Lung microvascular endothelial cell (primary cell): ENCODE measurements at places on chromosomes 3 and 15.

DNA sequence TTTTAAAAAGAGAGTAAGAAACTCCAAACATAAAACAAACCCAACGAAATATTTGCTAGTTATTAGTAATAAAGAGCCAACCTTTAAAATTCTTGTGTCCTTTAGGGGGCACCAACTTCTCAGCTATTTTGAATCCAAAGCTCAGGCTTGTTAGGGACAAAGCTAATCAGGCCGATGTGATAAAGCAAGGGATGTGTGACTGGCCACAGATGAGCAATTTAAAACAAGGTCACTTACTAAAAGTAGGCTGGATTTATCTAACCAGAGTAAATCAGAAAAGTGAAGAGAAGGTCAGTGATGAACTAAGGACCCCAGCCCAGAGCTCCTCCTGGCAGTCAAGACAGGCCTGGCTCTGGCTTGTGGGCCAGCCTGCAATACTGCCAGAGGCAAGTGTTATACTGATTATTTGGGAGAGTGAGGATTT, 108.5 kb downstream of the CYP19A1 start:
- peak; percentile 54 for DNase-seq

DNA sequence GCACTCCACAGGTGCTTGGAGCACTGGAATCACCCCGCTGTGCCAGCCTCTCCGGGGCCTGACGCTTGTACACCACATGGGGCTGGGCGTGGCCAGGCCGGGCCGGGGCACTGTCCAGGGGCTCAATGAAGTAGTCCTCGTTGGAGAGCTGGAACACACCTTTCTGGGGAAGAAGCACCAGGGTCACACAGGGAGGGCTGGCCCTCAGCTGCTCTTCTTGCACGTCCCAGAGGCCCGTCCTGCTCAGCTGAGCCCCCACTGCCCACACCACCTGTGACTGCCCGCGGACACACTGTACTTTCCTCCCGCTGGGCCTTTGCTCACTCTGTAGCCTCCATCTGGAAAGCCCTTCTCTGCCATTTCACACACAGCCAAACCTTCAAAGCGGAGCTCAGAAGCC, 13.3 kb downstream of the ADAMTS7 start:
- no peak for DNase-seq

DNA sequence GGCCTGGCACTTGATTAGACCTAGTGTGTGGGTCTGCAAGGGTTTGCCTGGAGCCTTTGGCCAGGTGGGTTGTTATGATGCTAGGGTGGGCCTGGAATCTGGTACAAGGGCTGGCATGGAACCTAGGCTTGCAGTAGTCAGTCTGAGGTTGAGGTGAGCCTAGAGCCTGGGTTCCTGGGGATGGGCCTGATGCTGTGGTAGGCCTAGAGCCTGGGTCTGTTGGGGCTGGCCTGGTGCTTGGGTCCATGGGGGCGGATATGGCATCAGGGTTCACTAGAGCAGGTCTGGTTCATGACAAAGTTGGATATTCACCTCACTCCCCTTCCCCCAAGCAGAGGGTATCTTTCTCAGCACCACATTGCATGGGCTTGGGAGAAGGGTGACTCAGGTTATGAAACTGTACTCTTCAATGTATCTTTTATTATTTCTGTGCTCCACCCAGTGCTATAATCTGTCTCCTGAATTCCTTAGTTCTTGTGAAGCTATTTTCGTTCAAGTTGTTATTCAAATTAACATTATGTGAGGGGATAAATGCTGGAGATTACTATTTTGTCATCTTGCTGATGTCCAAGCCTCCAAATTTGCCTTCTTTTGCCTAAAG, 274.4 kb downstream of the NFKBIZ start:
- no peak for DNase-seq

GRCh38 chr3:194112120-194113106, 23.5 kb upstream of the HES1 start:
- DNase-seq, result no peak

DNA sequence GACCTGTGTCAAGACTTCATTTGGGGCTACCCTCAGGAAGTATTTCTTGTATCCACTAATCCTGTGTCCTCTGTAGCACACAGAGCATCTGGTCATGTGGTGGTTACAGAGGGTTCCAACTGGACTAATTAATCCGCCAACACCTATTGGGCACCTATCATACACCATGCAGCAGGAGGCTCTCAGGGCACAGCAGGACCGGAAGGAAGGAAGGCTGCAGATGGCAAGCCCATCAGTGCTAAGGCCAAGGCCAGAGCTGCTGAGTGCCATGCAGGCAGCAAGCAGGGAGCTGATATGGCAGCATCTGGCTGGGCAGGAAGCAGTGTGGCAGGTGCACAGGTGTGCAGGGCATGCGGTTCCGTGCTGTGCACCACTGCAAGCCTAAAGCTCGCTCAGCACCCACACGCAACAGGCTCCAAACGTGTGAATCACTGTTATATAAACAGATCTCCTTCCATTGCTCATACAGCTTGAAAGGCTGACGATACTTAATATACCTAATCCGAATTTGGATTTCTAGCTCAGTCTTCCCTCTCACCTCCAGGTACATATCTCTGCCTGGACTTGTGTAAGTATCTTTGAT, 64.4 kb upstream of the SNRPA1 start:
- DNase-seq, result no peak

DNA sequence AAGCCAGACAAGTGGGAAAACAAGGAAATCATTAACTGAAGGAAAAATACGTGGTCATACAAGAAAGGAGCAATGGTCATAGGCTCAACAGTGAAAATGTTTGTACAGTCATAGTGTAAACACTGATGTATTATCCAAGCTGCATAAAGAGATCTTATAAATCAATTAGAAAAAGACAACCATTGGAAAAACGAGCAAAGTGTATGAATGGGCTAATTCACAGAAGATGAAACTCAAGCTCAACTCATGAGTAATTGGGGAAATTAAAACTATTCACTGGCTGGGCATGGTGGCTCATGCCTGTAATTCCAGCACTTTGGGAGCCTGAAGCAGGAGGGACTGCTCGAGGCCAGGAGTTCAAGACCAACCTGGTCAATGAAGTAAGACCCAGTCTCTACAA, 6.4 kb upstream of the IGF2BP2 start:
- DNase-seq, result no peak

DNA sequence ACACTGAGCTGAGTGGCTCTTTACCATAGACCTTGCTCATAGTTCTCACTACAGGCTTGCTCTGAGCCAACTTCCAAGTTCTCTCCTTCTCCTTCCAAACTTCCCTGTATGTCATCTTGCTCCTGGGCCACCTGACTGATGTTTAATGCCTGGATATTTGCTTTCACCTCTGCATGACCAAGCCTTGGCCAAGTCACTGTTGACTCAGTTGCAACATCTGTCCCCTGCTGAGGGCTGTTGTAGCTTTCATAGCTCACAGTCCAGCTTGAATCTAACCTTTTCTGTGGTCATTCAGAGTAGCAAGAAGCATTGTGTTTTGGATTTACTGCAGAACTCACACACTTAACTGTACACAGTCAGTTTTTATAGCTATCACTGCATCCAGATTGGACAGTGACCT, 171.8 kb upstream of the ROPN1 start:
- no peak for DNase-seq

DNA sequence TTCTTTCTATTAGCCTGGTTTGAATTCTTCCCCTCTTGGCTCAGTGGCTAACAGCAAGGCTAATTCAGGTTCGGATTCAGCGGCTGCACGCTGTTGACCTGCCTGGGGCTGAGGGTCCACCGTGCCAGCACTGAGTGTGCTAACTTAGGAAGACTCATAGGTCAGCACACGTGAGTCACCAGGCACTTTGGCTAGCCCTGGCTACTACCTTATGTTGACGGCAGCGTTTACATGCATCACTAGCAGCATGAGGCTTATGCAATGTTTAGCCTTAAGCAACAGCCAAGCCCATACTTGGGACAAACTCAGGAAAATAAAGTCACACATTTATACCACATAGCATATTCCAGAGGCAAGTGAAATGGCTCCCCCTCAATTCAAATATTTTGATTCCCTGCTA, 137.7 kb downstream of the RAB11A start:
- DNase-seq, result no peak

GRCh38 chr3:100810671-100811070, 101.4 kb downstream of the TFG start:
- no peak for DNase-seq

GRCh38 chr15:79204886-79205675, 77.4 kb upstream of the ANKRD34C start:
- no peak for DNase-seq

GRCh38 chr3:160473221-160473620, 23.6 kb upstream of the TRIM59 start:
- no peak for DNase-seq

- DNase-seq, result peak; percentile 76
Measured at GRCh38 chr3:64344721-64345207, 119.5 kb upstream of the PRICKLE2 start.

GRCh38 chr3:106047221-106047620, 178.4 kb upstream of the CBLB start:
- DNase-seq, result no peak

DNA sequence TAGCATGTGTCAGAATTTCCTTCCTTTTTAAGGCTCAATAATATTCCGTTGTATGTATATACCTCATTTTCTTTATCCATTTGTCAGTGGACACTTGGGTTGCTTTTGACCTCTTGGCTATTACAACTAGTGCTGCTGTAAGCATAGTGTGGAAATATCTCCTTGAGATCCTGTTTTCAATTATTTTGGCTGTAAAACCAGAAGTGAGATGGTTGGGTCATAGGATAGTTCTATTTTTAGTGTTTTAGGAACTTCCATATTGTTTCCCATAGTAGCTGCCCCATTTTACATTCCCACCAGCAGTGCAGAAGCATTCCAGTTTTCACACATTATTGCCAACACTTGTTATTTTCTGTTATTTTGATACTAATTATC, 70.4 kb upstream of the C15orf39 start:
- DNase-seq, result peak; percentile 44

GRCh38 chr15:28165791-28166190, 66.7 kb upstream of the OCA2 start:
- DNase-seq, result no peak

DNA sequence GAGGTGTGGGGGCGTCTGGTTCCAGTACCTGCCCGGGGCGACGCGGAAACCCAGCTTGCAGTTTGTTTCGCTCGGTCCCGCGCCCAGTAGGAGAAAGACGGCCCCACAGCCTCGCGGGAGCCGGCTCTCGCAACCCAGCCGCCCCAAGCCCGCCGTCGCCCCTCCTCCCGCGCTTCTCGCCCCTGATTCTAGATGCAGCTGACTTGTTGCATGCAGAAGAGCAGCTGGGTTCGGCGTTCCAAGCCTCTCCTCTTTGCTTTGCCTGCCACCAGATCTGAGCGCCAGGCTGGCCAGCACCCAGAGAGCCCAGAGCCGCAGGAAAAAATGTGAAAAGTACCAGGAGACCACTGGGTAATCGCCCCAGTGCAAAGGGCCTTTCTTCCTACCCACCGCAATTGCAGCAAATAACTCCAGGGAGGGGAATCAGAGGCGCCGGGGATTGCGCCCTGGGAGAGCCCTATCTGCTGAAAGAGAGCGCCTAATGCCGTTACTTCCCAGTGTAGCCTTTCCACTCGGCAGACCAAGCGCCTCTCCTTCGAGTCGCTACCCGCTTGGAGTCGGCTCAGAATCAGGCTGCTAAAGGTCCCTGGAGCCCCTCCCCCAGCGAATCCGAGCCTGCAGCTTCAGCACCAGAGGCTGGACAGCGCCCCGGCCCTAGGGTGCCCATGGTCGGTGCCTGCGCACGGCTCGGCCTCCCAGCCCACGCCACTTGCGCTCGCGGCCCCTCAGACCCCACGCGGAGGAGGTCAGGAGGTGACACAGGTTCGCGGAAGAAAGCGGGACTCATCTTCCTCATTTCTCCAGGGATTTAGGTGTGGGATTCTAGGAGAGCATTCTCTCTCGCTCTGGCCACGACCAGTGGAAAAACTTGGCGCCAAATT, 15.7 kb upstream of the AEN start:
- peak; percentile 47 for DNase-seq

DNA sequence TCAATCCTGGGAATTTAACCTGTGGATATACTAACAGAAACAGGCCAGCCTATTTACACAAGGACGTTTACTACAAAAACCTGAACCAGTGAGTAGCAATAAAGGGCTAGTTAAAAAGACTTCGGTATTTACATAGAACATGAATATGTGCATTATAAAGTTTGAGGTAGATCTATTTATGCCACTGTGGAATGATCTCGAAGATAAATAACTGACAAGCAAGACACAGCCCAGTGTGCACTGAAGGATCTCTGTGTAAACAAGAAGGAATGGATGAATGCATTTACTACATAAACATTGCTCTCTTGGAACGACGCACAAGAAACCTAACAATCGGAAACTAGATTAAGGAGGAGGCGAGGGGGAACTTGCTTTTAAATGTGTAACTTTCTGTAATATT, 132.0 kb upstream of the NSMCE3 start:
- no peak for DNase-seq

DNA sequence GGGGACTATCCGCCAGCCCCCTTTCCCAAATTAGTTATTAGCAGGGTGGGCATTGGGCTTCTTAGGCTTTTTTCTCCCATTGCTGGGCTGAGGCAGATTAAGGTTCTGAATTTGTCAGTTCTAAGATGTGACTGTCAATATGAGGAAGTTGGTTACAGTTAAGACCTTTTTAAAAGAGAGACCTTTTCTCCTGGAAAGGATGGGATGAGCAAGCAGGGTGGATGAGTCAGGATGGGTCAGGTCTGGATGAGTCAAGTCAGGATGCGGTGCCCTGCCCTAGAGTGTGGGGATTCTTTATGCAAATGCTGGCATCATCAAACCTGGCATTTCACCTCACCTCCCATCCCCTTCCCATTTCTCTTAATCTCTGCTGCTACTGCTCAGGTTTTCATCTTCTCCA, 1.9 kb downstream of the AEN start:
- DNase-seq, result peak; percentile 47

DNA sequence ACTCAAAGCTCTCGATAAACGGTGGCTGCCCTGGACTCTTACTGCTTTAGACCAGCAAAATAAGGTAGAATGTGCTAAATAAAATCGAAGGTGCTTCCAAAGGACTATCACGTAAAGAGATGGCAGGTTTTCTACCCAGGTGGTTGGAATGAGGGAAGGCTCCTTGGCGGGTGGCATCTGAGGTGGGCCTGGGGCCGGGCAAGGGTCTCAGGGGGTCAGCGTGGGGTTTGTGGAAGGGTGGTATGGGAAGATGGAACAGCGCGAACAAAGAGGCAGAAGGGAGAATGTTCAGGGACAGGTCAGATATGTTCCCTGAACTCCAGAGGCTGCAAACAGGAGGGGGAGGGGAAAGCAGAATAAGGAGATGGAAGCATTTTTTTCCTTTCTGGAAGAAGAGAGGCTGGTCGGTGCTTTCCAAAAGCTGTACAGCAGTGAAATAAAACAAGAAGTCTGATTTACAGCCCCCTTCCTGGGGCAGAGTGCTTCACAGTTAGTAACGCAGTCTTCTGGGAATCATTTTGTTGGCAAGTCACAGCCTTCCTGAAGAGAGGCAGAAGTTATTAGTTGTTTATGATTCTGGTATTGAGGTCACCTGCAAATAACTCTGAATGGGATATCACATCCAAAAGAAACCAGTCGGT, 58.3 kb upstream of the ATG7 start:
- no peak for DNase-seq

DNA sequence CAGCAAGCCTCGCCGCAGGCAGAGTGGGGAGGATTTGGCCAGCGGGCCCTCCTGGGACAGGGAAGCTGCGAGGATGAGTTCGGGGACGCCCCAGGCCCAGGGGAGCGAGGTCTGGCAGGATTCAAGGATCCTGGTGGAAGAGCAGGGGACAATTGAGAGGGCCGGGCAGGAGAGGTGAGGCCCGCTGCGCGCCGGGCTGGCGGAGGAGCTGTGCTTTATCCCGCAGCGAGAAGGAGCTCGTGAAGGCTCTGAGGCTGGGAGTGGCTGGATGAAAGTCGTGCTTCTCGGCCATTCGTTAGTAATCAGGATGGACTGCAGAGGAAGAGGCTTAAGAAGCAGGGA, 3.6 kb downstream of the SLC51A start:
- no peak for DNase-seq

GRCh38 chr3:106299300-106300098, 430.7 kb upstream of the CBLB start:
- peak; percentile 43 for DNase-seq
